ENCODE measurements at places on chromosomes 6 and 20.

DNA sequence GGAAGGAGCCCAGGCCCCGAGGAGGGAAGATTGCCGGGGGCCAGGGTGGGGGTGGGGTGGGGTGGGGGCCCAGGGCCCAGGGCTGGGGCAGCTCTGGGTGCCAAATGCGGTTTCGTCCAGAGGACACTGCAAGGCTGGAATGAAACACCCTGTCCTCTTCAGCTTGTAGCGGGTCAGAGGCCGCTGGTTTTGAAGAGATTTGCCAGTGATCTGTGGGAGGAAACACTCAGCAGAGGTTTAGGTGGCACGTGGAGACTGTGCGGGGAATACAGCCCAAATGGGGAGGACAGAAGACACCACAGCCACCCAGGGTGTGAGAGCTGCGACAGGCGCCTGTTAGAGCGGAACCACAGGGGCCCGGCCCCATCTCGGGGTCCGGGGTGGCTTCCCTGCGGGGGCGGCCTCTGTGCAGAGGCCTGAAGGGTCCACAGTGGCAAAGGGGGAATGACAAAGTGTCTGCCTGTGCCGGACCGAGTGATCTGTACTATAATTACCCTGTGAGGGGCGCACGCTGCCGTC, 29.2 kb downstream of the FRMD1 start:
- DNase-seq = no peak

- no peak for DNase-seq
Observed at GRCh38 chr6:38056361-38056760, 236.8 kb downstream of the ZFAND3 start.

GRCh38 chr6:110557199-110557598, 80.8 kb upstream of the SLC22A16 start:
- DNase-seq = no peak

DNA sequence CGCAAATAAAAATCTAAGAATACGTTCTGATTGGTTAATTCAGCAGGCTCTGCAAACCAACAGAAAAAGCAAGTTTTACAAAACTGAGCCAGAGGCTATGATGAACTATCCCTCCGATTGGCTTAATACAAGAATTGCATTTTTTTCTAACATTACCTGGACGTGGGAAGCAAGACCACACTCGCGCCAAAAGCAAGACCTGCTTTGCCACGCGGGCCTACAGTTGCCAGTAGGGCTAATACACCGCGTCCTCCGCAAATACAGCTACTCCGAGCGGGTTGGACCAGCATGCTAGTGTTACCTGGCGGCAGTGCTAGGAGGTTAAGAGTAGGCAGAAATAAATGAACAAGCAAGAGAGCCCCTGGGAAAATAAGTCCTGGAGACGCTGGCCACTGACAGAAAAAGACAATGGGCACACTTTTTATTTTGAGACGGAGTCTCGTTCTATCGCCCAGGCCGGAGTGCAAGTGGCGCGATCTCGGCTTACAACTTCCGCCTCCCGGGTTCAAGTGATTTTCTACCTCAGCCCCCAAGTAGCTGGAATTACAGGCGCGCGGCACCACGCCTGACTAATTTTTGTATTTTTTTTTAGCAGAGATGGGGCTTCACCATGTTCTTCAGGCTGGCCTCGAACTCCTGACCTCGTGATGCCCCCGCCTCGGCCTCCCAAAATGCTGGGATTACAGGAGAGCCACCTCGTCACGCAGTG, 131.9 kb upstream of the BTN3A2 start:
- DNase-seq = no peak
